ENCODE measurements at places on chromosomes 2 and 18. TPM values are rescaled to one million over a fixed set of nuclear protein-coding genes. Genes with fewer than 3 reads are reported as not detected.

RIT2 gene
- total RNA-seq: not detected

LYG1 gene
- total RNA-seq: 0.45 TPM

HRH4 gene
- not detected for total RNA-seq

C2orf66 gene
- total RNA-seq: not detected

GRCh38 chr18:40109252-40110049, 1845.6 kb upstream of the PIK3C3 start:
- DNase-seq: no peak

DNA sequence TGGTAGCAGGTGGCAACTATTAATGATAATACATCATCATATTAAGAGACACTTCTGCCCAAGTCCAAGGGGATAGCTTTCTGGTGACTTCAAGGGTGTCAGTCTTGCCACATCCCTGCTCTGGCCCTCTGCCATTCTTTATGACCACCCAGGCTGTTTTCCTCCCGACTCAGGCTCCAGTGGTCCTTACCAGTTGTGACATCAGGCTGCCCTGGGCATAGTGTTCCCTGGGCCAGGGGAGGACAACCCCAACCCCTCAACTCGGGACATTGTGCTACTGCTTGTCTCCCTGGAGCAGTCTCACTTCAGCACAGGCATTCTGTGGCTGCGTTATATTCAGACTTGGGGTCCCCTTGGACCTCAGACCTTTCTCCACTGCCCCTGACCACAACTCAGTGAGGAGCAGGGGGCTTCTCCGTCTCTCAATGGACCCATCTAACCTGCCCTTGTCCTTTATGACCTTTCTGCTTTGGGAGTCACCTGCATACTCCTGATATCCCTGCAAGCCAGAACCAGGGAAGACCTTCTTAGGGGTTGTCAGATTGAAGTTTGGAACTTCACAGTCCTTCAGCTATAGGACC, 12.8 kb downstream of the DNAJB2 start:
- no peak for DNase-seq

DNA sequence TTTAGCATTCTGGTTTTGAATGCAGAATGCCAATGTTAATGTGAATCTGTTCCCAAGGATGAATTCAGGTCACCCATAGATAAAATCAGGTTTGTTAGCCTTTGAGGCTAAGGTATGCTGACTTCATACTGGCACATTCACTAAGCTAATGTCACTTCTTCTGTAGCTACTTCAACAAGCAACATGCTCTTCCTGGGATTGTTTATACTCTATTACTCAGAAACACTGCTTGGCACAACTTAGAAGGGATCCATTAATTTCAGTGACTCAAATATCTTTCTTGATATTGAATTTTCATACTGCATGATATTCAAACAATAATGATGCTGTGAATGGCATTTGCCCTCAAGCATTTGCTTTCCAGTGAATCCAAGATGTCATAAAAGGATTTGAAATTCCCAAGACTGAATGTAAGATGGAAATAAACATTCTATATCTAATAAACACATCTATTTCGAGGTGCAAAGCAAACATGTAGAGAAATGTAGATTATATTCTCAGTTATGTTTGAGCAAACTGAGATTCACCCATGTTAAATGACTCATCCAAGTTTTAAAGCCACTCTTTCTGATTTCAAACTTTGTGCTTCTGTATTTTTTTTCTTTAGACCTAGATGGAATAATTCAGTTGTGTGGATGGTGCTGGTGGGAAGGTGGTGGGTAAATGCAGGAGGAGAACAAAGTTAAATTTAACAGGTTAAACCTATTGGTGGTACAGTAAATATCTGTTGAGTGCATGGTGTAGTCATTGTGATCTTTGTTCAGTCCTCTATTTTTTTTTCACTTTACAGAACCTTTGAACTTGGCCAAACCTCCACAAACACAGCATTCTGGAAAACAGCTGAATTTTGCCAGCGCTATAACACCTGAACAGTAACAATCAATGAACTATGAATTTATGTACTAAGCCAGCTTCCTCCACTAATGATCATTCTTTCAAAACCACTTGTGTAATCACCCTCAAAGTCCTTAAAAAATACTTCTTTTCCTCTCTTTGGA, 162.1 kb upstream of the XIRP2 start:
- no peak for DNase-seq

GRCh38 chr2:101796825-101797600, 99.5 kb downstream of the MAP4K4 start:
- no peak for DNase-seq

GRCh38 chr2:187224989-187225388, 223.1 kb downstream of the CALCRL start:
- no peak for DNase-seq

DNA sequence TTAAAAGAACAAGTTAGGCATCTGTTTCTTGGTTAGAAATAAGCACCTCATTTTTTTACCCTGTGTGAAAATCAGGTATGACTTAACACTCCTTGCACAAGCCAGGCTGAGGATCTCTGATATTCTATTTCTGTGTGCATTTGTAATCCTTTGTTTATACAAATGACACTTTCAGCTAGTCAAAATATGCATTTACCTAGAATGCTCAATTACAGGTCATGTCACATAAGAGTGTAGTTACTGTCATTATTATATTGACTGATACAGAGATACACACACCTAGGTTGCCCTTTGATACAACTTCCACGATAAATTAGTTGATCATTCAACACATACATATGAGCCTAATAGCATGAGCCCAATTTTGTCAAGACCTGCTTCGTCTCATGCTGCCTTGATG, 144.3 kb downstream of the CHST9 start:
- no peak for DNase-seq
